Central memory CD4-positive, alpha-beta T cell (primary cell): ENCODE measurements at places on chromosomes 5 and 9.

GRCh38 chr5:35202319-35203111 lies 27.8 kb downstream of the PRLR start:
- no peak for DNase-seq

DNA sequence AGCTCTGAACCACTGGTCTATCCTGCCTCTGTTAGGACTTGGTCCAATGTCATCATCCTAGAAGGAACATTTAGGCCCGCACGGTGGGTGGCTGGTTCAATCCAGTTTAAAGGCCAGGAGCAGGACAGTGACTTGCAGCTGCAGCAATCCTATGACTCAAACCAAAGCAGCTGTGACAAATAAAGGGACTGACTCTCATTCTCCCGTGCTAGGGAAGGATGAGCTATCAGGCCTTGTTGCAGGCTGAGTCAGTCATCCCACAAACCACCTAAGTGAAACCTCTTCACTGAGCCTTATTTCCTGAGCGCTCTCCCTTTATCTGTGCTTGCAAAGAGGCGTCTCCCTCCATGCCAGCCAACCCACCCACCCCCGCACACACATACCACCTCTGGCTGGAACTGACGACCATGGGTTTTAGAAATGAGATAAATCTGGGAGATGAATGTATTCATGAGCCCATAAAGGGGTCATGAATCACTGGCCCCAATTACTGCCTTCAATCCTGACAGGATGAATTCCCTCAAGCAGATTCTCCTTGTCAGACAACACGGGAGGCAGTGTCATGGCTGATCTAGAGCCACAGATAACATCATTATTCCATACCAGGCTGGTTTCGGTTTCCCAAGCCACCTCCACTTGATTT lies 93.4 kb downstream of the KCNIP1 start:
- no peak for DNase-seq

DNA sequence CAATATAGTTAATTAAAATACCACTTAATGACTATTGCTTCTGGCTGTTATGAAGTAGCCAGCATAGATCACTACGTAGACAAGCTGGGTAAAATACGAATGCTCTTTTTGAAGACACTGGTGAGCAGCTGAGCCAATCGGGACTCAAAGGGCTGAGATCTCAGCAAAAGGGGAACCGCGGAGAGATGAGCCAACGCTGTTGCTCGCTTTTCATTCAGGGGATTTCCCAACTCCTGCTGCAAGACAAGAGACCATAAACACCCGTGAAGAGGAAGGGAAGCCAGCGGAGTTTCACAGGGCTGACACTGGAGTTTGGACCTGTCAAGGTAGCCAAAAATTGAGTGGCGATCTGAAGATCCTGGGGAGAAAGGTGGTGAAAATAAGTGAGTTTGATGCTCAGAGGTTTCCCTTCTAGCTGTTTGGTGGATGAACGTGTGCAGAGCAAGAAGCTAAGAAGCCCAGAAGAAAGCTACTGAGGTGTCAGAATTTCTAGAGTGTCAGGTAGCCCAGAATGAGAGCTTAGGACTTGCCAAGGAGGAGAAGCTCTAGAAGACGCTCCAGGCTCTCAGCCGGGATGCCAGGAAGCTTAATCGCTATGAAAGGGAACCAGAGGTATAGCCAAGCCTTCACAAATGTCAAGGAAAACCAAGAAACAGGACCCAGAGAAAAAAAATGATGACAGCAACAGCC lies 79.6 kb upstream of the RNU6ATAC start:
- DNase-seq = peak; percentile 23

- DNase-seq = peak; percentile 22
Observed at GRCh38 chr5:151825445-151825844, 53.7 kb downstream of the G3BP1 start.

GRCh38 chr5:138697720-138698360 lies 55.4 kb upstream of the CTNNA1 start:
- no peak for DNase-seq

- no peak for DNase-seq
Observed at GRCh38 chr9:18863791-18864190, 169.2 kb downstream of the SAXO1 start.

DNA sequence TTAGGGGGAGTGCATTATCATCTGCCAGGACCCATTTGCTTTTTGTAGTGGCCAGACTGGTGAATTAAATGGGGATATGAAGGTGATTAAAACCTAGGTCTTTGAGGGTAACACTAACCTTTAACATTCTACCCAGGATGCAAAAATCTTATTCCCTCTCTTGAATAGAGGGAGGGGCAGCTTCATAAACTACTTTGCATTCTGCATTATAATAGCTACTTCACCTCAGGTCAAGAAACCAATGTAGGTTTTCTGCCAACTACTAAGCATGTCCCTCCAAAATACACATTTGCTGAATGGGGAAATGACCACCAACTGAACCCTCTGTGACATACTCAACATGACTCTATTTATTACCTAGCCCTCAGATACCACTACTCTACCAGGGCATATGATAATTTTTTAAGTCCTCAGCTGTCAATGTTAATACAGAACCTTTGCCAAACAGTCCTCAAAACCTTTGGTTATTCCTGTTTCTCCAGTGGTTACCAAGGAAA lies 477.6 kb upstream of the CD180 start:
- no peak for DNase-seq

DNA sequence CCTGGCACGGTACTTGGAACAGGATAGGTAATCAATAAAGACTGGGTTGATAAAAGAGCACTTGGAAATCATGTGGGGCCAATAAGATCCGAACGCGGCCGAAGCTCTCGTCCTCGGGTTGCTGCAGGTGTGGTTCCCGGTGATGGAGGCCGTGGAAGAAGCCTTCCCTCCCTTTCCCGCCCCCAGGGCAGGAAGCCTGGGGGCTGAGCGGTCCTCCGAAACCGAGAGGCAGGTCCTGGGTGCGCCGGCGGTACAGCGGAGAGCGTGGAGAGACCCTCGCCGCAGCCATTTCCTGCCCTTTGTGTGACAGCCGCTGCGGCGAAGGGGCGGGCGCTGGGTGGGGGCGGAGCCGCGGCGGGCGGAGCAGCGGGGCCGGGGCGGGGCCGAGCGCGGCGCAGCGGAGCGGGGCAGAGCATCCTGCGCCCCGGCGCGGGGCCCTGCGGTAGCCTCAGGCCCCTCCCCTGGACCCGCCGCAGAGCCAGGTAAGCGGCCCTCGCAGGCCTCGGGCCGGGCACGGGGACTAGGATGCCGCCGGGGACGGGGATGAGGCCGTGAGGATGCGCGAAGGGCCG lies at the start of gene CYFIP2:
CYFIP2 (plus strand) TSS at position 410 of the 572 bp plus-strand sequence. CDS start 19,239 bp downstream, outside the sequence.
- peak; percentile 85 for DNase-seq

GRCh38 chr9:112726428-112726827 lies 8.5 kb upstream of the INIP start:
- DNase-seq = no peak

DNA sequence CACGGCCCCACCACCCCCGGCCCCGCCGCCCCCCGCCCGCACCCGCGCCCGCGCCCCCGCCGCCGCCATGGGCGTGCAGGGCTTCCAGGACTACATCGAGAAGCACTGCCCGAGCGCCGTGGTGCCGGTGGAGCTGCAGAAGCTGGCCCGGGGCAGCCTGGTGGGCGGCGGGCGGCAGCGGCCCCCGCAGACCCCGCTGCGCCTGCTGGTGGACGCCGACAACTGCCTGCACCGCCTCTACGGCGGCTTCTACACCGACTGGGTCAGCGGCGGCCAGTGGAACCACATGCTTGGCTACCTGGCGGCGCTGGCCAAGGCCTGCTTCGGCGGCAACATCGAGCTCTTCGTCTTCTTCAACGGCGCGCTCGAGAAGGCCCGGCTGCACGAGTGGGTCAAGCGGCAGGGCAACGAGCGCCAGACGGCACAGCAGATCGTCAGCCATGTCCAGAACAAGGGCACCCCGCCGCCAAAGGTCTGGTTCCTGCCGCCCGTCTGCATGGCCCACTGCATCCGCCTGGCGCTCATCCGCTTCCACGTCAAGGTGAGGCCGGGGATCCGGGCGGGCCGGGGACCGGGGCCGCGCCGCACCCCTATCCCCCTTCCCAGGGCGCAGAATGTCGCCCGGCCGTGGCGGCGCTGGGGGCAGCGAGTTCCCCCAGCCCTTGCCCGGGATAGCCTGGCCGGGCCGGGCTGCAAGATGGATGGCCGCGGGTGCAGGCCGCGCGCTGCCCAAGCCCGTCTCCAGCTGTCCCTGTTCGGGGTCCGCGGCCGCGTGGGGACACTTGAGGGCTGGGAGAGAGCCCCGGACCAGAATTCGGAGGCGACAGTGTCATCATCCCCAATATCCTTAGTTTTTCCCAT lies 594 bp downstream of the FAM120A start:
- DNase-seq = peak; percentile 45

DNA sequence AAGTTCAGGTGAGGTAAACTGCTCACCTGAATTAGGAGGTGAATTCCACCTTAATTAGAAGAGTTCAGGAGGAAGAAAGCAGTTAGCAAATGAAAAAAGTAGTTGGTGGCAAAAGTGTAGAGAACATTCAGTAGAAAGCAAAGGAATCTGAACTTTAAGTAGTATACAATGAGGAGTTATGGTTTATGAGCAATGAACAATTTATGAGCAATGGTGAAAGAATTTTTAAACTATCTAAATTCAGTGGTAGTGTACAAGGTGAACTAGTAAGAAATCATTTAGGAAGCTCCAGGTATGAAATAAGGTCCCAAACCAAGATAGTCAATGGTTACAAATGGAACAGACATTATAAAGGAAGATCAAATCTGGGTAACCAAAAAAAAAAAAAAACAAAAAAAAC lies 3.1 kb downstream of the CETN3 start:
- DNase-seq = no peak

- no peak for DNase-seq
Observed at GRCh38 chr5:60585618-60586017, 114.3 kb downstream of the DEPDC1B start.

GRCh38 chr5:32259033-32259432 lies 53.7 kb downstream of the MTMR12 start:
- DNase-seq = no peak

- DNase-seq = no peak
Observed at GRCh38 chr5:34587355-34588241, 68.5 kb upstream of the RAI14 start.

GRCh38 chr5:89967771-89968444 lies 441.6 kb downstream of the CETN3 start:
- no peak for DNase-seq

- no peak for DNase-seq
Observed at GRCh38 chr5:93588352-93589151, 5.5 kb downstream of the NR2F1 start.

DNA sequence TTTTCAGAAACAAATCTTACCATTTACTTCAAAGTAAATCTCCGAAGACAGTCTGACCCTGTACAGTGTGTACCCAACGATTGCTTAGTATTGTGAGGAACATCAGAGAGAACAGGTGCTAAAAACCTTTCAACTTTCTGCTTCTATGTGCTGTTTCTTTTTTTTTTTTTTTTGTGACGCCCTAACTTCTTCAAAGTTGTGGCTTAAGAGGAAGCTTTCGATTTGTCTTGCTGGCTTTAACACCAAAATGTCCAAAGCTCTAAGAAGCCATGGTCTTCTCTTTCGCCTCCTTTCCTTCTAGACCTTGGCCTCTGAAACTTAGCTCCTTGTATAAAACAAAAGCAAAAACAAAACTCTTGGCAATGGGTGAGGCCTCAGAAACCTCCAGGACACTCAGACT lies 1.2 kb downstream of the TNFSF8 start:
- DNase-seq = peak; percentile 75

- no peak for DNase-seq
Observed at GRCh38 chr5:97100476-97100875, 41.9 kb downstream of the LIX1 start.
